ENCODE measurements at places on chromosomes 12 and 14.

DNA sequence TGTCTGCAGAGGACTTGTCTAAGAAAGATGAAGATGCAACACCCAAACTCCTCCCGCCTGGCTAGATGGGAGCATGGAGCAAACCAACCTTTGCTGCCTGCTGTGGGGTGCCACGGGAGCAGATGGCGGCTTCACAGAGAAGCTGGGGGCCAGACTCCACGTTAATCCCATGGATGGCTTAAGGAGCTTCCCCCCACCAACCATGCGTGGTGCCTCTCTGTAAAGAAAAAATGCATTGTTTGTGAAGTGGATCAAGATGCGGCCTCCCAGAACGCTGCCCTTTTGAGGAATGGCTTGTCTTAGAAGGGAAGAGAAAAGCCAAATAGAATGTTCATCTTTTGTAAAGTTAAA, 15.6 kb downstream of the MVK start:
- DNase-seq = no peak

GRCh38 chr12:2642176-2642892, 152.4 kb upstream of the FKBP4 start:
- DNase-seq = no peak

DNA sequence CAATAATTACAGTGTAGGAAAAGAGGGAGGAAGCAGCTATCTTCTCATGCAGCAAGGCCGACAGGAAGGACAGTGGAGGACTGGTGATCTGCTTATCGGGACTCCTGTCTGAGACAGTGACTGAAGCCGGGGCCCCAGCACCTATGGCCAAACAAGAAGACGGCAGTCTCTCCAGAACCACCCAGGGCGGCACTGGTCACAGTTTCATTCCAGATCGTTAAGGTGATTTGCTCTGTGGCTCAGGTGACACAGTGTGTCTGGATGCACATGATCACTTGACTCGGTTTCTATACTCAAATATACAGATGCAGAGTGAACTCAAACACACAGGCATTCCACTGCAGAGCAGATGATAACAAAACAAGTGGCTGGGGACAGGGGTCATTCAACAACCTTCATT, 52.1 kb upstream of the CORO1C start:
- DNase-seq = no peak

- no peak for DNase-seq
Measured at GRCh38 chr12:116303929-116304328, 26.4 kb upstream of the MED13L start.

GRCh38 chr12:93099792-93100191, 170.7 kb upstream of the EEA1 start:
- no peak for DNase-seq

GRCh38 chr12:51247523-51248206, 9.0 kb downstream of the DAZAP2 start:
- DNase-seq = no peak

- DNase-seq = no peak
Measured at GRCh38 chr12:6899837-6900519, 4.6 kb upstream of the LRRC23 start.

DNA sequence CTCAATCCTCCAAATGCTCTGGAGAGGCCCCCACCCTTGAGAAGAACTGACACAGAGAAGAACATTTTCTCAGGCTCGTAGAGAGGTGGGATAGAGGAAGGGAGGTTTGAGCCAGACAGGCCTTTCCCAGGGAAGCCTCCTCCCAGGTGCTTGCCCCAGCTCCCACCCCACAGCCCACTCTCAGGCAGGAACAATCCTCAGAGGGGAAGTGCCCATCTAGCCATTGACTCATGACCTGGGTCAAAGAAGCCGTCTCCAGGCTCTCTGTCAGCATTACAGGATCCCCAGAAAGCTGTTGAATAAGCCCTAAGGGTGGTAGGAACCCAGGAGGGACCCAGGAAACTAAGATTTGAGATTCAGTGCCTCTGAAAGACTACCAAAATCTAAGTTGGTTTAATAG, 3.8 kb downstream of the AQP6 start:
- DNase-seq = no peak

DNA sequence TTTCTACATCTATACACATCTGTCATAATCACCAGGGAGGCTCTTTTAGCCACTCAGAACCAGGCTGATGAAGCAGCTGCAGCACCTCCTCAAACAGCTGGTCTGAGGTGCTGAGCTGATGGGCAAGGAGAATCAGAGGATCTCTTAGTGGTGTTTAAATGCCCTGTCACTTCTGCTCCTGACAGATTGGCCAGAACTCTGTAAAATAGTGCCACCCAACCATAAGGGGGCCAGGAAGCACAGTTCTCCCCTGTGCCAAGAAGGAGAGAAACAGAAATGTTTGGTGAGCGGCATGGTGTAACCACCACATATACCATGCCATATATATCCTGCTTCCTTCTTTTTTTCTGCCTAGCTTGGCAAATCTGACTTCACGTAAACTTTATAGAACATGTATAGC, 12.8 kb downstream of the SOCS2 start:
- DNase-seq = no peak

- no peak for DNase-seq
Measured at GRCh38 chr14:28589792-28590191, 176.8 kb upstream of the FOXG1 start.

DNA sequence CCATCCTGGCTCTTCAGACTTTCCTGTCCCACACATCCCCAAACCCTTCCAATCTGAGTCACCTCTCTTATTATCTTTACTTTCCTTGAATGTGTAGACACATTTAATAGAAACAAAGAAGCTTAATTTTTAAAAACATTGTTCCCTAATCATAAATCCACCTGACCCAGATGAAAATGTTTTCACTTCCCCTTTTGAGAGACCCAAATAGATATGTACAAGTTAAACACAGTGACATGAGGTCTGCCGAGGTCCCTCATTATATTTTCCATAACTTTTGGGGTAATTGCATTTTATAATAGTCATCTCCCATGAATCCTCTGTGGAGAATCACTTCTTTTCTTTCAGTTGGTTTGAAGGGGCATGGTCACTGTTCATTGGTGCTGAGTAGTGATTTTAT, 191.1 kb downstream of the GRIN2B start:
- no peak for DNase-seq

Measured in Panc1 (cell line).